ENCODE measurements at places on chromosomes 6 and 20.

GRCh38 chr20:57309544-57310115 lies 20.0 kb upstream of the SPO11 start:
- no peak for DNase-seq

- DNase-seq = no peak
Measured at GRCh38 chr6:87183687-87184086, 28.3 kb downstream of the ZNF292 start.

- no peak for DNase-seq
Measured at GRCh38 chr20:23111307-23111943, 25.3 kb upstream of the CD93 start.

- no peak for DNase-seq
Measured at GRCh38 chr20:54407459-54407858, 67.9 kb upstream of the DOK5 start.

GRCh38 chr6:82259389-82259788 lies 11.8 kb upstream of the IBTK start:
- no peak for DNase-seq

DNA sequence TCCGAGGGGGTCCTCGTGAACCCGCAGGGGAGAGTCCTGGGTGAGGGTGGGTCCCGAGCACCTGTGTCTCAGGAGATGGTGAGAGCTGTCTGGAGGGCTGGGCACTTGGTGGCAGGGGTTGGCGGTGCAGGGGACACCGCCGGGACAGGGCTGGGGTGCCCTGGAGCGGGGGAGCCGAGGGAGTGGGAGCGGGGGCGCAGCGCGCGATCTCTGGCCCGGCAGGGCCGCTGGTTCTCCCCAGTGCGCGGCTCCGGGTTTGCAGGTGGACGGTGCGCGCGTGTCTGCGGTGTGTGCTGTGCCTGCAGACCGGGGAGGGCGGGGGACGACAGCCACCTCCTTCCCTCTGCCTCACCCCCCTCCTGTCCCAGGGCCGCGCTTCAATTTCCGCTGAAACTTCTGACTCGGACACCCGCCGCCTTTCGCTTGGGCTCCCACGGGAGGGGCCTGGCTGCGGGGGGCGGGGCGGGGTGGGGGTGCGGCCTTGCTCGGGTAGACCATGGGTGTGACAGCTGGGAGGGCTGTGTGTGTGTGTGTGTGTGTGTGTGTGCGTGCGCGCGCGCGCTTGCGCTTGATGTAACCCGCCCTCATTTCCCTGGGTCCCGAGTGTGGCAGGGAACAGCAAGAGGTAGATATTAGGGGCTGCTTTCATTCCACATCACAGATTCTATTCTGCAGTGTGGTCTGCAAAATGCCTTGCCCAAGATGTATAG lies 1.2 kb downstream of the TRIB3 start:
- DNase-seq = peak; percentile 46

DNA sequence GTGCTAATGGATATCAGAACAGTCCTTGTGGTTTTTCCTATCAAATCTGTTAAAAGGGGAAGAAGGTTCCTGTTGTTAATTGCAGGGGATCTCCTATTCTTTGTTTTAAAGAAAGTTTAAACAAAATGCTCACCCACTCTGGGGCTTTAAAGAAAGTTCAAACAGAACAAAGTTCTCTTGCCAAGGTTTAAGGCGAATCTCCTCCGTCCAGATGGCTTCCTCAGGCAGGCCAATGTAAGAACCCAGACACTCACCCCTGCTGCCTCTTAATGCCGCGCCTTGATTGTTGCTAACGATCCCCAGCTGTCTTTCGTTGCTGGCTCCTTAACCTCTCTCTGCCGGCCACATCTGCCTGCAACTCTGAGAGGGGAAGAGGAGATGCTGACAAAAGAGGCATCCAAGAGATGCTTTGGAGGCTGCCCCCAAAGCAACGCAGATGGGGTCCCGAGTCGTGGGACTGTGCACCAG lies 235.0 kb upstream of the PRDM1 start:
- no peak for DNase-seq
